Activated CD4-positive, alpha-beta T cell treated with anti-CD3 and anti-CD28 coated beads for 48 hours (primary cell): ENCODE measurements at places on chromosomes 4 and X.

- no peak for DNase-seq
These were observed 6.8 kb upstream of the CXCL2 start for GRCh38 chr4:74105656-74106280.

DNA sequence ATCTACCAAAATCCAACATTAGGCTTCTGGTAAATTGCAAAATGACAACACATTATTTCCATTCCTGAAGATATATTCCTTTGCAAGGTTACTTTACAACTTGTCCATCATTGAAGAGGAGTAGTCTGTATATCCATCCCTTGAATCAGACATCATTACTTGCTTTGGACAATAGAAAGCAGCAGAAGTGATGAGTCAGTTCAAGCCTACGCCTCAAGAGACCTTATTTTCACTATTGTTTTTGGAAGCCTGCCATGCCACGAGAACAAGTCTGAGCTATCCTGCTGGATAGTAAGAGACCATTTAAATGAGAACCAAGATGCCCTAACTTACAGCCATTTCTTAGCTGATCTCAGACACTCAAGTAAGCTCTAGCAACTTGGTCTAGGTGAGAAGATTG, 246.0 kb upstream of the HHIP start:
- DNase-seq: no peak

DNA sequence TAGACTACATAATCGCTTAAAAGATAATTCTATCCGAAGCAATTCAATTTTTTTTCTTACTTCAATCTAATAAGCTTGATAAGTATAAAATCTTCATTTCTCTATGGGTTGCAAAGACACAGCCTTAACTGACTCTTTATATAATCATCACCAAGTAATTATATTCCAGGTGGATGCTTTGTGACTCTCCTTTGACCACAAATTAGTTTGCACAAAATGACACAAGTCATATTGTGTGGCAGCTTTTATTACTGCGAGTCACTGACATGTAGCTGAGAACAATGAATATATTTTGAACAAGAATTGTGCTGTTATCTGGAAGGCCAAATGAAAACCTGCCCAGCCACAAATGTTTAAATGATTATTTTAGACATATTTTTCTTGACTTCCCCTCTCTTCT, 1727.8 kb downstream of the ARAP2 start:
- DNase-seq: no peak

- DNase-seq: no peak
These were observed 139.5 kb upstream of the NOCT start for GRCh38 chr4:138875891-138876608.
